ENCODE measurements at places on chromosomes 5 and 9. TPM values are rescaled to one million over a fixed set of nuclear protein-coding genes. Genes with fewer than 3 reads are reported as not detected.

The SPATA31A3 gene
- total RNA-seq, result not detected

The KIAA1958 gene
- total RNA-seq, result 3.7 TPM

The TLR4 gene
- total RNA-seq, result 8.0 TPM

The ABCA2 gene
- 6.0 TPM for total RNA-seq

The IFNA21 gene
- not detected for total RNA-seq

The CDC20B gene
- total RNA-seq, result not detected

The MIGA2 gene
- total RNA-seq, result 28.5 TPM

The PCSK1 gene
- 1.4 TPM for total RNA-seq

The TLE1 gene
- 130 TPM for total RNA-seq

The CCDC152 gene
- total RNA-seq, result under 0.01 TPM

The TMEM174 gene
- not detected for total RNA-seq

The MPDZ gene
- total RNA-seq, result 87.6 TPM

The GPR150 gene
- 0.34 TPM for total RNA-seq

The CNTFR gene
- not detected for total RNA-seq

The LCP2 gene
- 0.67 TPM for total RNA-seq

The IFNB1 gene
- total RNA-seq, result 0.69 TPM

The CDO1 gene
- 1.4 TPM for total RNA-seq

Measured in melanocyte of skin (primary cell).